NCI-H2171 treated with DMSO at 0.1 percent for 48 hours (cell line): ENCODE measurements at places on chromosomes 11 and 22.

DNA sequence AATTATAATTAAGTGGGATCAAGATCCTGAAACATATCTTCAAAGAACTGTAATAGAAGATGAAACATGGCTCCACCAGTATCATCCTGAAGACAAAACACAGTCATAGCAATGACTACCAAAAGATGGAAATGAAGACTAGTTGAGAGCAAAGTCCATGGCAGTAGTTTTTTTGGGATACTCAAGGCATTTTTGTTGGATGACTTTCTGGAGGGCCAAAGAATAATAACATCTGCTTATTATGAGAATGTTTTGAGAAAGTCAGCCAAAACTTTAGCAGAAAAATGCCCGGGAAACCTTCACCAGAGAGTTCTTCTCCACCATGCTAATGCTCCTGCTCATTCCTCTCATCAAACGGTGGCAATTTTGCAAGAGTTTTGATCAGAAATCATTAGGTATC is 809.4 kb upstream of the RAG2 start:
- no peak for DNase-seq

DNA sequence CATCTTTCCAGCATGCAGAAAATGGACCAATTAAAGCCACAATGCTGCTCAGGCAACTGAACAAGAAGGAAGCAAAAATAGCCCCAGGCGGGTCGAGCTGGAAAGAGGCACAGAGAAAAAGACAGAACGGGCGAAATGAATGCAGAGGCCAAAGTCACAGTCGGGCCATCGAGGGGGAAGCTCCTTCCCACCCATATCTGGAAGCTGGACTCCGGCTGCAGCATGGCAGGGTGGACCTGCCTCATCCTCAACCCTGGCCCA is 58.6 kb upstream of the PRDM11 start:
- no peak for DNase-seq

DNA sequence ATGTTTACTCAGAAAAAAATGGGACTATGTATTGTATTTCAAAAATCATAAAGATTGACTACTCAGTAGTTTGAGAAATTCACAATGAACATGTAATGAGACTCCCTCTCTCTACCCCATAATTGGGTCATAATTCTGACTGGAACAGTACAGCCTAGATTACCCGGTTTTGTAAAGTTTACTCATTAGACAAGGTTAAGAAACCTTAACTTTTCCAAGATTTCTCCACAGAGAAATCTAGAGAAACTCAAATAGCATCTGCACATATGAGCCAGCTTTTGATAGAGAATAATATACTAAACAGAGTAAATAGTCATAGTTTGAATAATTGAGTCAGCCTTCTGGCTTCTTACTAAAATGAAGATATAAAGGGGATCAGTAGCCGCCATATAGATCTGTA is 331.1 kb upstream of the MPPED2 start:
- DNase-seq, result no peak

DNA sequence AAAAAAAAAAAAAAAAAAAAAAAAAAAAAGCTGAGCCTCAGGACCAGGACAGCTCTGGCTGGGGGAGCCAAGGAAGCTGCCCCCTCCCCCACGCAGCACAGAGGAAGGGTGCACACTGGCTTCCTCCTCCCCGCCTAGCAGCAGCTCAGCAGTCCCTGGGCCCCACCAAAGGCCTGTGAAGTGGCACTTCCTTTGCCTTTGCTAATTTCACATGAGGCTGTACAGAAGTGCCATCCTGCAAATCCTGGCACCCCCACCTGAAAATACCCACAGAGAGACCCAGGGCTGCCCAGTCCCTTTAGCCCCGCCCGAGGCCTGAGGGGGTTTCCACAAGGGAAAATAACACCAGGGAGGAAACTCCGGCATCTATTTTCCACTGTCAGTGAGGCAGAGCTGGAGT is 3.9 kb downstream of the RHOG start:
- DNase-seq, result no peak
